ENCODE measurements at places on chromosomes 3 and 15. TPM values are rescaled to one million over a fixed set of nuclear protein-coding genes. Genes with fewer than 3 reads are reported as not detected.

Gene GPR149
- total RNA-seq: not detected

Gene MITF
- total RNA-seq: 3.7 TPM

- DNase-seq: no peak
These were observed 2.1 kb downstream of the BLOC1S6 start for GRCh38 chr15:45589256-45589655.

Gene LRRC31
- total RNA-seq: not detected

DNA sequence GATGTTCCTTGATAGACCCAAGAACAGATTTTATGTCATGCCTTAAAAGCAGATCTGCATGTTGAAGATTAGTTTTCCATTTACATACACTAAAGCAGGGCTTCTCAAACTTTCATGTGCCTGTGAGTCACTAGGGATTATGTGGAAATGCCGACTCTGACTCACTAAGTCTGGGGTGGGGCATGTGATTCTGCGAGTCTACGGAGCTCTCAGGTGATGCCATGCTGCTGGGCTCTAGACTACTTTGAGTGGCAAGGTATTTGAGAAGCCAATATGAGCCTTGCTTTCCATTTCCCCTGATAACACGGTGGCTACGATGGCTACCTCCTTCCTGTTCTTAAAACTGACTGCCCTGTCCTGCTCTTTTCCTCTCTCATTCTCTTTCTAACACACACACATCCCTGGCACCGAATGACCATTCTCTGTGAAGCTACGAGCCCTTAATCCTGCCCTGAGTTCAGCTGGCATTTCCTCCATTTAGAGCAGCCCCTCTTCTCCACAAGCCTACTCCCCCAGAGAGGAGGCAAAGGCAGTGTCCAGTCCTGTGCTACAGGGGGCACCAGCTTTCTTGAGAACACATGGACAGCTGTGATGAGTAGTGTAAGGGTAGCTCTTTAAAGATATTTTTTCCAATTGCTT lies 39.7 kb upstream of the PYGO1 start:
- peak; percentile 94 for DNase-seq

Gene SLC25A36
- 75.5 TPM for total RNA-seq

GRCh38 chr3:99902091-99902490 lies 84.4 kb downstream of the CMSS1 start:
- peak; percentile 40 for DNase-seq

- DNase-seq: no peak
These were observed 589.3 kb downstream of the UNC13C start for GRCh38 chr15:54567408-54568035.

DNA sequence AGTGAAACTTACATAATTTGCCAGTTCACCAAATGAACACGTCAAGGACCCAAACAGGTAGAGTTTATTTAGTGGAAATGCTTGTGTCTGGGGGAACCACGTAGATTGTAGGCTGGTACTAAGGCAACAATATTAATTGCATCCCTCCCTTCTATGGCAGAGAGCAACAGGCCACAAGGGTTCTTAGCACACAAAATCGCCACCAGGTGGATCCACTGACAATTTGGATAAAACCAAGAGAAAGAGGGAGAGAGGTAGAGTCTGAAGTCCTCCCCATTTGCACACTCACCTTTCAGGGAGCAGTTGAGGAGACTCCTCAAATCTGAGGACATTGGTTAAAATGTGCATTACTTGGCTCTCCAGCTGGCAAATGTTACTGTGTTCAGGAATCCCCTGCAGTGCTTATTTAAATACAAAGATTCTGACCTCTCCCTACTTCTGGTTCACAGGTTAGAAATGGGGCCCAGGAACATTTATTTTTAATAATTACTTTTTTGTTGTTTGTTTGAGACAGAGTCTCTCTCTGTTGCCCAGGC lies 181.0 kb upstream of the FEZF2 start:
- DNase-seq: no peak

Gene COMMD4
- 166 TPM for total RNA-seq

Gene FHIT
- total RNA-seq: not detected

- no peak for DNase-seq
These were observed 67.4 kb upstream of the FNDC3B start for GRCh38 chr3:171971919-171972514.

Gene CACNA2D3
- 0.14 TPM for total RNA-seq

- peak; percentile 63 for DNase-seq
These were observed 2.5 kb downstream of the XIRP1 start for GRCh38 chr3:39189959-39190269.

Gene PLSCR2
- not detected for total RNA-seq

Gene TMEM40
- not detected for total RNA-seq

DNA sequence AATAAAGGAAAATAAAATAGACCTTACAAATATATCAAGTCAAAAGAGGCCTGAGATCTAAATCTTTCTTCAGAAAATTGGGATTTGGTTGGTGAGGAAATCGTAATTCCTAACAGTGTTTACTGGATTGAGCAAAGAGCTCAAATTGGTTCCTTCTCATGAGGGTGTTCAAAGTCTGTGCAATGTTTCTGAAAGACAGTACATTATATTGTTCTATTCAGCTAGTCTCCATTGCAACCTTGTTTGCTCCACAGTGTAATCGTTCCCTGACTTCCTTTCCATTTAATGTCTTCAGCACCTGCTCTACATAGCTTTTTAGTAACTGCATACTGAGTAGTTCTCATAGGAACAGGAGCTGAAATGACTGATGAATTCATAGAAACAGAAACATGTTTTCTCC lies 326.8 kb downstream of the SUCLG2 start:
- no peak for DNase-seq

Gene LSAMP
- not detected for total RNA-seq

- DNase-seq: no peak
These were observed 17.7 kb upstream of the LAMP3 start for GRCh38 chr3:183180110-183180783.

DNA sequence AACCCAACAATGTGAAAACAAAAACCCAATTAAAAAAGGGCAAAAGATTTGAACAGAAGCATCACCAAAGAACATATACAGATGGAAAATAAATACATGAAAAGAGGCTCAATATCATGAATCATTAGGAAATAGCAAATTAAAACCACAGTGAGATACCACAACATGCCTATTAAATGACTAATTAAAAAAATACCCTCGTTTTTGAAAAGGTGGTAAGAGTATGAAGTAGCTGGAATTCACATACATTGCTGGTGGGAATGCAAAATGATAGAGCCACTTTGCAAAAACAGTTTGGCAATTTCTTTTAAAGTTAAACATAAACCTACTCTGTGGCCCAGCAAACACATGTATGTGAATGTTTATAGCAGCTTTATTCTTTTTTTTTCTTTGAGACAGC lies 75.8 kb downstream of the B3GNT5 start:
- peak; percentile 93 for DNase-seq

Gene FBN1
- total RNA-seq: 18.5 TPM

GRCh38 chr3:168047190-168047795 lies 48.4 kb downstream of the GOLIM4 start:
- DNase-seq: peak; percentile 87

DNA sequence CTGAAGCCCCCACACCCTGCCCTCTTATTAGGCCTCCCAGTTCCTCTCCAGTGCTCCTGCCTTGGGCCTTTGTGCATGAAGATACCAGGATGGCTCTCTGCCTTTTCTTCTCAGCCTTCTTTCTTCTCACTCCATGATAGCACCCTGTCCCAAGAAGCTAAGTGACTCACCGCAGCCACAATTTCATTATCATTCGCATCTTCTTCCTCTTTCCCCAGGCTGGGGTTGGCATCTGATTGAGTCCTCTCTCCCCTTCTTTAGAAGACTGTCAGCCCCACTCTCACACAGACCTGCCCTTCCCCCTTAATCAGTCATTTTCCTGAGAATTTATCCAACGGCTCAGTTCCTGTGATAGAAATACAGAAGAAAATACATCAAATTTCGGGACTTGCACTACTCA lies 102.0 kb downstream of the STAC start:
- no peak for DNase-seq

GRCh38 chr3:37248164-37248563 lies 73.8 kb upstream of the LRRFIP2 start:
- no peak for DNase-seq

Gene TNIK
- total RNA-seq: 16.1 TPM

- DNase-seq: peak; percentile 41
These were observed 319.1 kb upstream of the TBL1XR1 start for GRCh38 chr3:177516158-177517011.

Gene LYZL4
- not detected for total RNA-seq

Gene ITIH3
- total RNA-seq: 0.03 TPM

Gene CHRNB4
- not detected for total RNA-seq

Gene LMLN
- total RNA-seq: 2.7 TPM

DNA sequence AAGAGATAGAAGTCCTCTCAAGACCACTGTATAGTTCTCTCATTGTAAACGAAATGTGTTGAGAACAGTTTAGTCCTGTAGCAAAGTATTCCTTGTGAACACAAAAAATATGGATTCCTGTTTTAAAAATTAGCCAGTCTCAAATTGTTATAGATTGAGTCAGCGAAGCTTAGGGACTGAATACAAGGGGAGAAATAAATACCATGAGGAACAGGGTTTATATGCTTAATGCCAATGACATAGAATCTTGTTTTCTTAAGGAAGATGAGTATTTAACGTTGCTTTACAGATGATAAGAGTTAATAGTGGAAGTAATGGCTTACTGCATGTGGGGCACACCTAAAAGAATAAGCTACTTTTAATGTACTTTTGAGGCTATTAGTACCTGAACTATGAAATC lies 37.9 kb downstream of the SETD5 start:
- no peak for DNase-seq

GRCh38 chr15:20272422-20273184 lies 269.0 kb downstream of the GOLGA6L6 start:
- no peak for DNase-seq

Gene ATP13A4
- total RNA-seq: not detected

GRCh38 chr3:177418787-177419186 lies 221.5 kb upstream of the TBL1XR1 start:
- no peak for DNase-seq

GRCh38 chr15:88631464-88632028 lies 7.3 kb upstream of the ISG20 start:
- no peak for DNase-seq

GRCh38 chr3:45923755-45924154 lies 19.5 kb upstream of the CXCR6 start:
- DNase-seq: peak; percentile 63

Gene USP4
- total RNA-seq: 14.6 TPM

DNA sequence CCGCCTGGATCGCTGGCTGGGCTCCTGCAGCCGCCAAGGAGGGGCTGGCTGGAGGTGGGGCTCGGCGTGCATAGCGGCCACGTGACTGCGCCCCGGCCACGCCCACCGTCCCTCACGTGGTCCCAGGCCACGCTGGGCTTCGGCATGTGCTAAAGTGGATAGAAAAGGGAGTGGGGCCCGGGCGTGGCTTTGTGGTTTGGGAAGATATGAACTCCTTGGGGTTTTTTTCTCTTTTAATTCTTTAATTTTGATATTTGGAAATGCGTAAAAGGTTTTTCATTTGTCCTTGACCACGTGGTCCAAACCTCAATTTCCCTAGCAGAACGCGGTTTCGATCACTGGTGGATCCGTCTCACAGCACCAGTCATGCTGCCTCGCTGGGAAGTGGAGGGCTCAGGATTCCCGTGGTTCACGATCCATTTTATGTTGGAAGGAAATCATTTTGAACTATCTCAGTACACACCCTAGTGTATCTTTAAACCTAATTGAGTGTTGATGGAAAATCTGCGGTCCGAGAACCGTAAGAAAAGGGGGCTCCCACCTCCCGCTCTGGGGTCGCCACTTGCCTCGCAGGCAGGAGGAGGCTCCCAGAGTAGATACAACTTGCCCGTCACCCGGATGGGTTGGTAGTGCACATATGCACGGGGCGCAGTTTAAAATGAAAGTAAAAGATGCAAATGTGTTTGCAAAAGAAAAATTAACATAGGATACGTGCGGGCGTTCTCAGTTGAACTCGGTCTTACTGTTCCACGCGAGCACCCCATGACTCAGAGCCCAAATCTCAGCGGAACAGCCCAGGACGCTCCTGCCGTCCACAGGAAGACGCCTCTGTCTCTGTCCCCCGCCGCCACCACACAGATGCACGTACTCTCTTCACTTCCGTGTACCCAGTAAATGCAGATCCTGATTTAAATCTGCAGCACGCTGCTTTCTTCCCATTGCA lies 141.9 kb downstream of the PGPEP1L start:
- peak; percentile 85 for DNase-seq

Gene AADACL2
- total RNA-seq: not detected

DNA sequence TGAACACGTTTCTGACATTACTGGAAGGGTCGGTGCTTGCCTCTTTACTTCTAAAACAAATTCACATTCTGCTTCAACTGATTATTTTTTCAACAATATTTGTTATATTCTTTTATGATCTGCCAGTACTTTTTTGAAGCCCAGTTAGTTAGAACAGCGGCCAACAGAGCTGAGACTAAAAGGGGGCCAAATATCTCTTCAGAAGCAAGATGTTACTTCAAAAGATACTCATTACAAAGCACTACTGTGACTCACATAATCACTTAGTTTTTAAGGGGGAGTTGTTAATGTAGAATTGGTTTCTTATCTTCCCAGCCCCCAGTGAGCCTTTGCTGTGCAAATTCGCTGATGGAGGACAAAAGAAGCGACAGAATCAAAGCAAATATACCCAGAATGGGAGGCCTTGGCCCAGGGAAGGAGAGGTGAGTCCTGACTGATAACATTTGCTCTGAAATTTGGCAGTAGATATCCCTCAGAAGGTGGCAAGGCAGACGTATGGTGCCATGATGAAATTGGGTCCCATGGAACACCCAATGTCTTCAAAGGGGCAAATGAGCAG lies 587.8 kb downstream of the RBMS3 start:
- DNase-seq: no peak

All from HT1080 (cell line).